ENCODE measurements at places on chromosomes 11 and 22.

GRCh38 chr11:100980156-100980555, 149.5 kb downstream of the PGR start:
- no peak for DNase-seq

DNA sequence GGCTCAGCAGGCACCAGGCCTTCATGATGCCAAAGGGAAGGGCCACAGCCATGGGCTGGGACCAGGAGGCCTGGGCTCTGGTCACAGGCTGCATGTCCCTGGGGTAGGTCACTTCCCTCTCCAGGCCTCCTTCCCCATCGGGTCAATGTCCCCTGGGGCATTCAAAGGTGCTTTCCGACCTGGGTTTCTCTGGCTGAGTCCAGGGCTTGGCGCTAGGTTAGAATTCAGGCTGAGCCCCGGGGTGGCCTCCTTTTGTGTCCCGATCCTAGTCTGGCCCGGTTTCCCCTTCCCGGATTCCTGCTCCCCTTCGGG, 12.2 kb downstream of the MAFF start:
- DNase-seq: no peak

GRCh38 chr22:26308467-26308866, 120.6 kb upstream of the ASPHD2 start:
- no peak for DNase-seq

GRCh38 chr11:119676461-119677020, 52.5 kb downstream of the NECTIN1 start:
- DNase-seq: no peak

GRCh38 chr11:67584205-67584880, 731 bp downstream of the GSTP1 start:
- DNase-seq: no peak

- no peak for DNase-seq
These were observed 299.0 kb downstream of the ETS1 start for GRCh38 chr11:128288368-128288767.
